ENCODE measurements at places on chromosomes 5 and 9.
A peak's percentile ranks its signal among the peaks of the same experiment; 100 is the strongest.

GRCh38 chr9:17578911-17579793, at the start of gene SH3GL2:
Gene SH3GL2 (plus strand): TSS chr9:17579066.
- DNase-seq, result peak; percentile 25

GRCh38 chr5:65970481-65971367, 44.3 kb downstream of the ERBIN start:
- DNase-seq, result no peak

DNA sequence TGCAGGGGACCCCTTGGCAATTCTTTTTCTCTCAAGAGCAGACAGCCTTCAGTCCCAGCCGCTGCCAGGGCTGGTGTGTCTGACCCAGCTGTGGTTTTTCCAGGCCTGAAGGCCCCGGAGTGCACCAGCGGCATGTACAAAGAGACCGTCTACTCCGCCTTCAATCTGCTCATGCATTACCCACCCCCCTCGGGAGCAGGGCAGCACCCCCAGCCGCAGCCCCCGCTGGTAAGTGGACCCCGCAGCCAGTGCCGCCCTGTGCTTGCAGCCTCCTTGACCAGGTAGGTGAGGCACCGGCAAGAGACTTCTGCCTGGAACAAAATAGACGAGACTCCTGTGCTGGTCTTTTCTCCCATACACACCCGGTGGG, 1.3 kb downstream of the TCF7 start:
- DNase-seq, result no peak

DNA sequence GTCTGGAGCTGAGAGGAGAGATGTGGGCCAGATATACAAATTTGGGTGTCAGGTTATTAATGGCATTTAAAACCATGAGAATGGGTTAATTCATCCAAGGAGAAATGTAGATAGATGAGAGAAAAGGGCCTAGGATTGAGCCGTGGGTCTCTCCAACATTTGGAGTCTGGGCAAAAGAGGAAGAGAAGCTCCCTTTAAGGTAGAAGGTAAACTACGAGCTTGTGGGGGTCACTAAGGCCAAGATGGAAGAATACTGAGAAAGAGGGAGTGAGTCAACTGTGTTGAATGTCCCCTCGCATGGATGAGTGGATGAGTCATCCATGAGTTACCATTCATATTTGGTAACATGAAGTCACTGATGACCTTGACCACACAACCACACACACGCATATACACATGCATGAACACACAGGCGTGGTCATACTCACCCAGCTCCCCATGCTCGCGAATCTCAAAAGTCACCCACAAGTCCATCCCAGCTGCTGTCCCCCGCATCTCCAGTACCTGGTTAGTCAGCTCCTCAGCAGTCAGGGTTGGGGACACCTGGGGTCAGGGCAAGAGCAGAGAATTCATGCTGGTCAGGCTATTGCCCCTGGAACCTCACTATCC, 6.8 kb upstream of the FCHSD1 start:
- no peak for DNase-seq

GRCh38 chr5:91957666-91958065, 574.5 kb upstream of the ARRDC3 start:
- no peak for DNase-seq

- DNase-seq, result no peak
These were observed 28.5 kb upstream of the ANXA6 start for GRCh38 chr5:151186052-151186451.

GRCh38 chr5:72393052-72393451, 72.9 kb downstream of the PTCD2 start:
- DNase-seq, result no peak

- DNase-seq, result no peak
These were observed 162.6 kb downstream of the GLIS3 start for GRCh38 chr9:4137234-4137633.

Data from activated naive CD4-positive, alpha-beta T cell treated with anti-CD3 and anti-CD28 coated beads, Interleukin-2, amount 10 ng/mL, durations not matched to agents 7 days and 5 days (primary cell).